ENCODE measurements at places on chromosomes 6 and 20.

DNA sequence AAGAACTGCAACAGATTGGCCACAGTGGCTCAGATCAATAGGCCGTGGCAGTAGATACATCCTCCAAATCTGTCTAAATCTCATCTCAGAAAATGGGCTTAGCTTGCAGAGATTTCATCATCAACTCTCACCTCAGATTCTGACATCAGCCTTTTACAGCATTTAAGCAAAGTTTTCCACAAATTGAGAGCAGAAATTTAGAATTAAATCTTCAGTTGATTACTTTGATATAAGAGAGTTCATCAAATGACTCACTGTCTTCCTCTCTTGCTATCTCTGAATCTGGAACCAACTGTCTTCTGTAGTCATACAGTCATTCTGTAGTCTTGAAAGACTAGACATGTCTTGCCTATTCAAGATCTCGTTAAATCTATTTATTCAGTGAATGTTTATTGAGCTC is 45.2 kb upstream of the CTAGE9 start:
- no peak for DNase-seq

GRCh38 chr6:136647363-136647852 is 97.2 kb upstream of the MAP7 start:
- no peak for DNase-seq

DNA sequence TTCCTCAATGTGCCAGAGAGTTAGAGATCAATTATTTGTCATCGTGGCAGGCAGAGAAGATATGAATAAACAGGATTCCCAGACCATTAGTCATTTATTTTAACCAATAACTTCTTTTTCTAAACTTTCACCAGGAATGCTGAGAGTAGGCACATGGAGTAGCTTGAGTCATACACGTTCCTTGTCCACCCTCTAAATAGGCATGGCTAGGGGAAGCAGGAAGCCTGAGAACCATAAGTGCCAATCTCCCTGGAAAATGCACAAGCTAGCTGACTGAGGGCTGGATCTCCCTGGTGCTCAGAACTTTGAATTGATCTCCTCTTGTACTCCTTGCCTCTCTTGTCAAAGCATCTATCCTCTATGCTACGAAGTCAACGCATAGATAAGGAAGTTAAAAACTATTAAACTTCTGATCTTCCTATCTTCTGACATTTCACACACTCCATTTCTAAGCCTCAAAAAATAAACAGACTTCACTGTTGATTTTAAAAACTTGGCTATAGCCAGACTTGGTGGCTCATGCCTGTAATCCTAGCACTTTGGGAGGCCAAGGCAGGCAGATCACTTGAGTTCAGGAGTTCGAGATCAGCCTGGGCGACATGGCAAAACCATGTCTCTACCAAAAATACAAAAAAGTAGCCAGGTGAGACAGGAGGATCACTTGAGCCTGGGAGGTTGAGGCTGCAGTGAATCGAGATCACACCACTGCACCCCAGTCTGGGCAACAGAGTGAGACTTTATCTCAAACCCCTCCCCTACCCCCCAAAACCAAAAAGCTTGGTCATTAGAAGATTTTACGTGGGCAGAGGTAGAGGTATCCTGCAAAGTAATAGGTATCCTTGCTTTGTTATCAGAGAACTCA is 11.8 kb downstream of the ADTRP start:
- no peak for DNase-seq

GRCh38 chr6:15593798-15594197 is 69.0 kb downstream of the DTNBP1 start:
- DNase-seq: no peak

DNA sequence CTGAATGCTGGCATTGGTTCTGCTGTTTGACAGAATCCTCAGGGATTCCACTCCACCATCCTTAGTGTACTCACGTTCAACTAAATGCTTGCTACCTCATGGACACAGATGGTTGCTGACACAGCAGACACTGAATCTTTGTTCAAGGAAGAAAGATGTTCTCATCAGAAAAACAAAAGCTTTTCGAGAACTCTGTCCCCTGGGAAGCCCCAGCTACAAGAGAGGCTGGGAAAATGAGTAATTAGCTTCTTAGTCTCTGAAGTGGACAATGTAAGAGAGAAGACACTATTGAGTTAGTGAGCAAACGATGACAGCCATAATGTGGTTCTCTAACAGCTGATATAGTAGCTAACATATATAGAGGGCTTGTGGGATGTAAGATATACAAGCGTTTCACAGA is 30.9 kb upstream of the ENPP5 start:
- no peak for DNase-seq

DNA sequence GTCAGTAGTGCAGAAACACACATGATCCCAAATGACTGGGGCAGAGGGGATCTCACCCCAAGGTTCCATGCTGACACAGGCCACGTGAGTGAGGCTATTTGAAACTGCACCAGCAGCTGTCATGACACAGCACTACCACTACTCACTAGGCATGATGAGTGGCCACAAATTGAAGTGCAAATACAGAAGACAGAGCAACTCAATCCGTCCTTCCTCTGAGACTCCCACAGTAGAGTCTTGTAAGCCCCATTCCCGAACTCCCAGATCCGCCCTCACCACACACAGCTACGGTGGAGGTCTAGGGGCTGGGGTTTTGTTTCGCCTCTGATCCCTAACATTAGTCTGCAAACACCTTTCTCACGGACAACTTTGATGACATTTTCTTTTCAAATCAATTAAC is 113.3 kb upstream of the NUP153 start:
- DNase-seq: no peak

- DNase-seq: no peak
These were observed 11.9 kb downstream of the PCMT1 start for GRCh38 chr6:149761438-149761837.

DNA sequence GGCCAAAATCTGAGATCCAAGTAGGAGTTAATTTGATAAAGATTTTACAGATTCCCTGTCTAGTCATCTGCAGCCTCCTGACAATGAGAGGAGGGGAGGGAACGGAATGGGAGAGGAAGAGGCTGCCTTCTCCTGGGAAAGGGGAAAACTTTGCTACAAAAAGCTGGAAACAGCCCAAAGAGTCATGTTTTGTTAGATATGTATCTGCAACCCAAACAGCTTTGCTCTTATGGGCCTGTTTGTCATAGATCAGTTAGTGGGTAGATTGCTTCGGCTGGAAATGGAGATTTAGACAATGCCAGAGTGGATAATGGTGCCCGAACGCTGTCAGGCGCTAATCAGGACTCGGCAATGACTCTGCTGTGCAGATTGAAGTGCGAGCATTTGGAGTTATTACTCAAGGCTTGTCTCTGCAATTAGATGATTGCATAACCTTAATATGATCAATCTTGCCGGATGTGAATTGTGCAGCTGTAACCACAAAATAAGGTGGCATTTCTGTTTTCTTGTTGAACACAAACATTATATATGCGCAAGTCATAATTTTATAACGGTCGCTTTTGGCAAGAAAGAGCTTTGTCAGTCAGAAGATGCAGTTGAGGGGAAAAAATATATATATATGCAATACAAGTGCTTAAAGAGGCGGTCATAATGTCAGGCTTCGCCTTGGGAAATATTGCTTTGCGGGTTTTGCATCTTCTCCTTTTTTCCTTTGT is 92.4 kb upstream of the MAFB start:
- DNase-seq: no peak

DNA sequence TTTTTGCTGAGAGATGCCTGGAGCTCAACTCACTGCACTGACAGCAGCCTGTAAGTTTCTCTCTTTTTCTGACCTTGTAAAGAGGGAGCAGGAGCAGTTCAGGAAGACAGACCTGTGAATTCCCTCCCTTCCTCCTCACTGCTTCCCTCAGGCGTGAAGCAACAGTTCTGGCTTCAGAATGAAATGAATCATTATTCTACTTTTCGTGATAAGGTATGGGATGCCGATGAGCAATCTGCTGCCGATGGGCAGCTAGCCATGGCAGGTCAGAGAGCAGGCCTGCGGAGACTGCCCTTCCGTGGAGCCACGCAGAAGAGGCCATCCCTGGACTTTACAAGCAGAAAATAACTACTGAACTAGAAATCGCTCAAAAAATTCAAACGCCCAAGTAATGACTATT is 426.5 kb upstream of the RNF217 start:
- no peak for DNase-seq

DNA sequence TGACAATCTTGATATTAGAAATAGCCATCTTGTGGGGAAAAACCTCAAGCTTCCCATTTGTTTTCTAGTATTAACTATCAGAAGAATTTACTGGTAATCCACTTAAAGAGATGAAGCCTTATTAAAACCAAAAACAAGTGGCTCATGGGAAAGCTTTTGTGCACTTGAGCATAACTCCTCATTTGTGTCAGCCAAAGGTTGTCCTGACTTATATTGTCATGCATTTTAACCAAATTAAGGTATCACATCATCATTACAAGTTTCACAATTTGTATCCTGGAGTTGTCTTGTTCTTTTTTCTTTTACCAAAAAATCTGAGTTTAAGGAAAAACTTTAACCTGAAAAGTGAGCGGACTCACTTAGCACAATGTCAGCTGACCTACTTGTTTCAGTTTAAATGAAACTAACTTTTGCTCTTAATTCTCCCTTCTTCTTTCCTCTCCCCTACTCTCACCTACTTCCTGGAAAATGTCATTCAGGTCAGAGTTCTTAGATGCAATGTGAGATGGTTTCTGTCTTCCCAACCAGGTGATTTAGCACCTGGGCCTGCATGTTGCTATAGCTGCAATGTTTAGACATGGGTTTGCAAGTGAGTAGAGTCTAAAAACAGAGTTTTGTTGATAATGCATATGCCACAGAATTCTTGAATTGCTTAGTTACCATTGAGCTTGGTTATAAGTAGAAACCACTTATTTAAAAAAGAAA is 82.8 kb downstream of the TNFAIP3 start:
- no peak for DNase-seq

DNA sequence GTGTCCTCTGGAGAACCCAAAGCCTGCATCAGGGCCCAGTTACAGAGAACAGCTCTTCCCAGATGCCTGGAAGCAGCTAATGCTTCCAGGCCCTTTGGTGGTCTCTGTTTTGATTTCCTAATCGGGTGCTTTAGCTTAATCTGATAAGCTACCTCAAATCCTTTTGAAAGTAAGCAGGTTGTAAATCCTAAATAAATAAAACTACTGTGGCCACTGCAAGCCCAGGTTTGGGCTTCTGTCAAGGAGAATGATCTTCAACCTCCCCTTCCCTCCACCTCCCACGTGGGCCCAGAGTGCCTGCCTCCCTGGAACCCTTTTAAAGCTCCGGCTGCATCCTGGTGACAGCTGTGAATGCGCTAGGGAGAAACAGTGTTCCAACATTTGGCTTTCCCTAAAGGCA is 25.2 kb upstream of the FYN start:
- no peak for DNase-seq

DNA sequence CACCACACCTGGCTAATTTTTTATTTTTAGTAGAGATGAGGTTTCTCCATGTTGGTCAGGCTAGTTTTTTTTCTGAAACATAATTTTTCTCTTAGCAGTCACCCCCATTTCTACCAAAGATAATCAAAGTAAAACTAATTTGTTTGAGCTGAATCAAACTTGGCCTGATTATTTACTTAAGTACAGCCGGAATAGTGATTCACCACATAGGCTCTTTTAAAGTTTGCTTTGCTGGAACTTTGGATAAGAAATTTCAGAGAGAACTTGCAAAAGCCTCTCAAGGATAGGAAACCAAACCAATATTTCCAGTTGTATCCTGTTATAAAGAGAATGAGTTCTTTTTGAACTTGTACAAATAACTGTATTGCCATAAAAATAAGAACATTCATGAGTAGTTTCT is 105.0 kb upstream of the SYNCRIP start:
- no peak for DNase-seq

DNA sequence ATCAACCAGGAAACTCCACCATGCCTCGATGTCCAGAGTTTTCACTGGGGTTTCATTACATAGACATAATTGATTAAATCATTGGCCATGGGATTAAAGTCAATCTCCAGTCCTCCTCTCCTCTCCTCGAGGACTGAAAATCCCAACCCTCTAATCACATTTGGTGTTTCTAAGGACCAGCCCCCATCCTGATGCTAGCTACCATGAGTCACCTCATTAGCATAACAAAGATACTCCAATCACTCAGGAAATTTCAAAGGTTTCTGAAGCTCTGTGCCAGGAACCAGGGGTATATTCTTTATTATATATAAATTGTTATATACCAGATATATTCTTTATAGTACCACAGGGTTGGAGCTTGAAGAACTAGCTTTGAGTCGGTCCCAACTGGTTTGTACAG is 212.9 kb upstream of the PRND start:
- DNase-seq: no peak
